ENCODE measurements at places on chromosomes 2 and 18.

DNA sequence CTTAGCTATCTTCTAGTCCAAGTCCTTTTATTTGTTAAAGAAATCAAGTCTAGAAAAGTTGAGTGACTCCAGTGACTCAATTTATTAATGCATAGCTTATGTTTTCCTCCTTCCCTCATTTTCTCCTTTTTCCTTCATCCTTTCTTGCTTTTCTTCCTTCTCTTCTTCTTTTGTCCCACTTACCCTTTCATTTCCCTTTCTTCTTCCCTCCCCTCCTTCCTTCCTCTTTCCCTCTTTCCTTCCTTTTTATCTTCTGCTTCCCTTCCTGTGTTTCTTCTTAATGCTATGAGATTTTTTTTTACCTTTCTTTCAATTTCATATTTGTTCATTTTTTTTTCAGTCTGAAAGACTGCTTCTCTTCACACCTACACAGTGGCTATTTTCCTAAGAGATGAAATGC is 555.5 kb downstream of the PIK3C3 start:
- no peak for DNase-seq

- DNase-seq, result no peak
Measured at GRCh38 chr2:14779252-14779651, 146.7 kb downstream of the LRATD1 start.

DNA sequence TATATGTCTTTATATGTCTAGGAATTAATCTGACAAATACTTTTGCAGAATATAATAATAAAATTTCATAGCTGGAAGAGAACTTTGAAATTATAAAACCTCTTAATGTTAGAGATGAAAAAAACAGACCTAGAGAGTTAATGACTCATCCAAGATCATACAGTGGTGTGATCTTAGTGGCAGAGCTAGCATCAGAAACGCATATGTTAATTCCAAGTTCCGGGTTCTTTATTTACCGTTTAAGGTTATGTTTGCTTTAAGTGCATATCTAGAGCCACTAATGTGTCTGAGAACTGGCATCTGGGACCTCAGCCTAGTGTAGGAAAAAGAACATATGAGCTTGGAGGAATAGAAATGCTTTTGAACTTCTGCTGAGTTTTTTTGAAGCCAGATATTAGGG is 24.3 kb downstream of the CERS6 start:
- DNase-seq, result no peak

GRCh38 chr2:65331336-65332025 is 100.9 kb downstream of the SPRED2 start:
- no peak for DNase-seq

DNA sequence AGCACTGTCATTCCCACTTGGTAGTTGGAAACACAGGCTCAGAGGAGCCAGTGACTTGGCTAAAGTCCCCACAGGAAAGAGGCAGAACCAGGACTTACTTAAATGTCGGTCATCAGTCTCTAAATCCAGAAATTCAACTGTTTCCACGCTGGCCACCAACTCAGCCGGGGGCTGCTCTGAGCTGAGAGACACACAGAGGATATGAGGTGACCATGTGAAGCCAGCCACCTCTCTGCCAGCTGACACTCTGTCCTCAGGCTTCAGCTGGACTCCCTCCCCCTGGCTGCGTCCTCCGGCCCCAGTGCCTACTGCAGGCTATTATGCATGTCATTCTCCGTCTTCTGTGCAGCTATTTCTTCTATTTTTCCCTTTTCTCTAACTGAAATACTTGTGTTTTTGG is 168.9 kb downstream of the ANKRD30B start:
- no peak for DNase-seq

DNA sequence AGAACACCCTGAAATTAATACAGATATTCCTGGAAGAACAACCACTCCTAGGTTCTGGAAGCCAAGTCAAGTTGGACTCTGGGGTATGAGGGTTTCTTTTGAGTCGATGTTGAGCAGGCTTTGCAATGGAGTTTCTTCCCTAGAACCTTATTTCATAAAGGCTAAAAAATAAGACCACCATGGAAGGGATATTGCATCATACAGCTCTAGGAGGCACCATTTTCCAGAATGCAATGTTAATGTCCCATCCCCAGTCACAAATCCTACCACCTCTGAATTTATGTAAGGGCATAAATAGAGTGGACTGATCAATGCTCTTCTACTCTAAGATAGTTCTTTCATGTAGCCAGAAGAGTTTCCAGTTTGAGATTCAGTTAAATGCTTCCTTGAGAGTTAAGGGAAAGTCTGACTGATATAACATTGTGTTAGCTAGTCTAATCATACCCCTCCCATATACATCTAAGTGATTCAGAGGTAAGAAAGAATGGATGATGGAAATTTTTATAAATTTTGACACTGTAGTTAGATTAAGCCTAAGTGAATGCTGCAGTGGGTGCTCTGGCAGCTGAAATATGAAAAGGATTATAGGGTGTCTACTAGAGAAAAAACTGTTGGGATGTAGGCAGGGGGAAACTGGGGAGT is 22.0 kb downstream of the ARHGAP15 start:
- no peak for DNase-seq
